ENCODE measurements at places on chromosomes 7 and 10.
A peak's percentile ranks its signal among the peaks of the same experiment; 100 is the strongest.

GRCh38 chr10:89203237-89203636 lies 3.9 kb downstream of the CH25H start:
- no peak for DNase-seq

DNA sequence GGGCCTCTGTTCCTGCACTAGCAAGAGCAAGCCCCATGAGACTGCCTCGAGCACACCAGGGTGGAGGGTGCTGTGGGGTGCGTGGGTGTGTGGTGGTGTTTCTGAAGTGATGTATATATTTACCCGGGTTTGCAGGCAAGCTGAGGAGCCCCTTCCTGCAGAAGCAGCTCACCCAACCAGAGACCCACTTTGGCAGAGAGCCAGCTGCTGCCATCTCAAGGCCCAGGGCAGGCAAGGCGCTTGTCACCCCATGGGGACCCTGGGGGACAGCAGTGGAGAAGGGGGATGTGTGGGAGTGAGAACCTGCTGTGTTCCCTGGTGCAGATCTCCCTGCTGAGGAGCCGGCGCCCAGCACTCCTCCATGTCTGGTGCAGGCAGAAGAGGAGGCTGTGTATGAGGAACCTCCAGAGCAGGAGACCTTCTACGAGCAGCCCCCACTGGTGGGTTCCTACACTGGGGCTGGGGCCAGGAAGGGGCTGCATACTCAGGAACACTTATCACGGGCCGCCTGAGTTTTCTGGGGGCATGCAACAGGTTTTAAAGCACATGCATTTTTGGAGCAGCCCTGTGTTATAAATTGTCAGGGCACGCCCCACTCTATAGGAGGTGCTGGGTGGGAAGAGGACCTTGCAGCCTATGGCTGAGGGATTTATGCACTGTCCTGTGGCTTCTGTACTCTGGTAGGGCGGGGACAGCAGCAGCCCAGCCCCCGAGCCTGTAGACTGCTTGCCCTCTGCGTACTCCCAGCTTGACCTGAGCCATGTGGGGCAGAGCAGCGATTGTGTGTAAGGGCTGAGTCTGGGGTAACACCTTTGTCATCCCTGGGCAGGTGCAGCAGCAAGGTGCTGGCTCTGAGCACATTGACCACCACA lies 5.9 kb downstream of the PGAM2 start:
- no peak for DNase-seq

- DNase-seq, result peak; percentile 75
These were observed 252.7 kb downstream of the PRPF18 start for GRCh38 chr10:13839430-13839990.

DNA sequence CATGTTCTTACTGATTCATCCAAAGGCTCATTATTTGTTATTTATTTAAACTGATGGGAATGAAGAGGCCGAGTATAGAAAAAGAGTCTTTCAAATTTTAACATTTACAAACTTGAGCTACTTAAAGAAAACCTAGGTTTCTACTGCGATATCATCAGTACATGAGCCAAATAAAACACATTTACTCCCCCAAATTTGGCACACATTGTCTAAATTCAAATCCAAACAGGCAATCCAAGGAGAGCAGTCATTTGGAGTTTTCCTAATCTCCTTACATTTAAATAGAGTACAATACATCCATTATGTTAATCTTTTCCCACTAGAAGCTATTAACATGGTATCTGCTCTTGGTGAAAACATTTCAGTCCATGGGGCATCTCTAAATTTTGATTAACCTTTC lies 2.2 kb downstream of the NMT2 start:
- no peak for DNase-seq

DNA sequence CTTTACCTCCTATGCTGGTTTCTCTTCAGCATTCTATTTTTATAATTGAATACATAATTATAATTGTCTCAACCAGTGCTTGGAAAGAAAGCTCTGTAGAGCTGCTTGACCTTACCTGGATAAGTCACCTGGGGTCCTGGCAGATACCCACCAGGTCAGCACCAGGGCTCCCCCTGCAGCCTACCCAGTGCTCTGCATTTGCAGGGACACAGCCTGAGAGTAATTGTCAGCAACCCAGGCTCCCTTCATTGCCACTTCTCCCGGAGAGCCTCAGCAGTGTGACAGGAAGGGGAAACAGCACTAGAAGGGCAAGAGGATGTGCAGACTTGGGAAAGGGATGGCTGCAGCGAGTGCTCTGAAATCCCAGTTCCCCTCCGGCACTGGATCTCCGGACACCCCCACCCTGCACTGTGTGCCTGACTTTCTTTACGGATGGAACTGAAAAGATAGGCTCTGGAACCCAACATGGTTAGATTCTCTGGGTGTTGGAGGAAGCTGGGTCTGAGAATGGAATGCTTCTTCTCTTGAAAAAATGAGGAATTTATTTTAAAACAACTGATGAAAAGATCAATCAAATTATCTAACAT lies 11.4 kb upstream of the PAX4 start:
- no peak for DNase-seq

DNA sequence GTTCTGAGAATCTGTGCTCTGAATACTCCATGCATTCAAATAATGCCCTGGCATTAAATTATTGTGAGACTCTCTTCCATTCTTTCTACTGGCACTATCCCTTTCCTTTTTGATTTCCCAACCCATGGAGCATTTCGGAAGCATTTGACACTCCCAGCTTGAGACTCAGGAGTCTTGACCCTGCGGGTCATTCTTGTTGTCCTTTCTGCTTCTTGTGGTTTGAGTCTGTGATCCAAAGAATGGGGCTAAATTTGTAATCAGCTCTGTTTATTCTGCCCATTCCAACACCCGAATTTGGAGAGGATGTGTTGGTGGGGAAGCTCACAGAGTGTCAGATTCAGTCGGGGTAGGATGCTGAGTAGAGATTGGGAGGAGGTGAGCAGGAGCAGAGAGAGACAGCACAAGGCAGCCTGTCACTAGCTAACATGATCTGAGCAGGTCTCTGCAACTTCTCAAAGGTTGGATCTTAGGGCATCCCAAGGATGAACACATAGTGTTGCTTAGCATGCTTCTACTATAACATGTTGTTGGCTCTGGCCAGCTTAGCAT lies 80.4 kb upstream of the BMPER start:
- DNase-seq, result no peak

DNA sequence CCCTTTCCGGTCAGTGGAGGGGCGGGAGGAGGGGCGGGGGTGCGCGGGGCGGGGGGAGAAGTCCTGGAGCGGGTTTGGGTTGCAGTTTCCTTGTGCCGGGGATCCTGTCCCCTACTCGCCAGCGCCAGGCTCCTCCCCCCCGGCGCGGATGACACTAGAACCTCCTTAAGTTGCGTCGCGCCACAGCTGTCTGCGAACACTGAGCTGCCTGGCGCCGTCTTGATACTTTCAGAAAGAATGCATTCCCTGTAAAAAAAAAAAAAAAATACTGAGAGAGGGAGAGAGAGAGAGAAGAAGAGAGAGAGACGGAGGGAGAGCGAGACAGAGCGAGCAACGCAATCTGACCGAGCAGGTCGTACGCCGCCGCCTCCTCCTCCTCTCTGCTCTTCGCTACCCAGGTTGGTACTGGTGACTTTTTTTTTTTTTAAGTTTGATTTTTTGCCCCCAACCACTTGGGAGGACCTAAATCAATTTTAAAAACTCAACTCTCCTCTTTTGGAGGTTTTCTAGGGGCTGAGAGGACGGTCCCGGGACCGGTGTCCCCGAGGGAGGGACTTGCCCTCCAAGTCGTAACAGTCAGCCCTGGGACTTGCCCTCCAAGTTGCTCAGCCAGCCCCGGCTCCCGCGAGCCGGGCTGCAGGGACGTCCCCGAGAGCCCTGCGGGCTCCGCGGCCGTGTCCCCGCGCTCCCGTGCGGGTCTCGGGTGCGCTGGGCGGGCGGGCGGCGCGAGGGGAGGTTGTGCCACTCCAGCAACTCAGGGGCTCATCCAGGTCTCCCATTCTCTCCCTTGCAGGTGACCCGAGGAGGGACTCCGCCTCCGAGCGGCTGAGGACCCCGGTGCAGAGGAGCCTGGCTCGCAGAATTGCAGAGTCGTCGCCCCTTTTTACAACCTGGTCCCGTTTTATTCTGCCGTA lies at the start of gene GATA3:
Gene GATA3, plus strand, starts transcription at position 195 of the 914 bp plus-strand sequence. CDS start 968 bp downstream, outside the sequence.
- DNase-seq, result no peak

DNA sequence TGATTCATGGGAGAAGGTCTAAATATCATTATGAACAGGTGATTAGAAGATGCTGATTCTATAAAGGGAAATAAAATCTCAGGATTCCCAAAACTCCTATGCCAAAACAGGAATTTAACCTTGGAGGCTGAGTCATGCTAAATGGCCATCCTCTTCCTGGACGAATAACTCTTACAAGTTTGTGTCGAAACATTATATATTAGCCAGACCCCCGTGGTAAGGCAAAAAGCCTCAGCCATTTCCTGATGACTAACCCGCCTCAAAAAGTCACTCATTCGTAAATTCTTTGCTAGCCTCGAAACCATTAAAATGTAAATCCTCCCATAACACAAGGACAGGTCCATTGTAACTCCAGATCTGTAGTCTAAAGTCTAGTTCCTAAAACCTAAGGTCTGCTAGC lies 32.0 kb downstream of the CUL2 start:
- DNase-seq, result peak; percentile 20

Measured in RKO (cell line).